ENCODE measurements at places on chromosomes 11 and 22.

DNA sequence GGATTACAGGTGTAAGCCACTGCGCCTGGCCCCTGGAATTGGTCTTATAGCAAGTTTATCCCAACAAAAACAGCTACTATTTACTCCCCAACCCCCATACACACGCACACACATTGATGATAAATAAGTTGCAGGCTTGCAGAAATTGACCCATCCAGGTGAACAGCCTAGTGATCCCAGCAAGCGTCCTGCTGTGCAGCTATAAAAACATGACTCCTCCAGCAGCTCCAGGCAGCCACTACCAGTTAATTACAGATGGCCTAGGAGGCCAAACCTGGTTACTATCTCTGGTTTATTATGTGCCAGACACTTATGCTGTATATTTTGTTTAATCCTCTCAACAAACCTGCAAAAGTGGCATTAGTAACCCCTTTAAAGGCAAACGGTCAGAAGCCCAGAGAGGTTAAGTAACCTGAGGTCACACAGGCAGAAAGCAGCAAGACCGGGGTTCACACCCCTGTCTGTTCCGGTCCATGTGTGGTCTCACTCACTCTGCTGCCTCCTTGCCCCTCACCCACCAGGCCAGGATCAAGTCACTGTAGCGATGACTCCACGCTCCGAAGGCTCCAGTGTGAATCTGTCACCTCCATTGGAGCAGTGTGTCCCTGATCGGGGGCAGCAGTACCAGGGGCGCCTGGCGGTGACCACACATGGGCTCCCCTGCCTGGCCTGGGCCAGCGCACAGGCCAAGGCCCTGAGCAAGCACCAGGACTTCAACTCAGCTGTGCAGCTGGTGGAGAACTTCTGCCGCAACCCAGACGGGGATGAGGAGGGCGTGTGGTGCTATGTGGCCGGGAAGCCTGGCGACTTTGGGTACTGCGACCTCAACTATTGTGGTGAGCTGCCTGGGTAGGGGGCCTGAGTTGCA, 6.6 kb downstream of the F2 start:
- no peak for DNase-seq

DNA sequence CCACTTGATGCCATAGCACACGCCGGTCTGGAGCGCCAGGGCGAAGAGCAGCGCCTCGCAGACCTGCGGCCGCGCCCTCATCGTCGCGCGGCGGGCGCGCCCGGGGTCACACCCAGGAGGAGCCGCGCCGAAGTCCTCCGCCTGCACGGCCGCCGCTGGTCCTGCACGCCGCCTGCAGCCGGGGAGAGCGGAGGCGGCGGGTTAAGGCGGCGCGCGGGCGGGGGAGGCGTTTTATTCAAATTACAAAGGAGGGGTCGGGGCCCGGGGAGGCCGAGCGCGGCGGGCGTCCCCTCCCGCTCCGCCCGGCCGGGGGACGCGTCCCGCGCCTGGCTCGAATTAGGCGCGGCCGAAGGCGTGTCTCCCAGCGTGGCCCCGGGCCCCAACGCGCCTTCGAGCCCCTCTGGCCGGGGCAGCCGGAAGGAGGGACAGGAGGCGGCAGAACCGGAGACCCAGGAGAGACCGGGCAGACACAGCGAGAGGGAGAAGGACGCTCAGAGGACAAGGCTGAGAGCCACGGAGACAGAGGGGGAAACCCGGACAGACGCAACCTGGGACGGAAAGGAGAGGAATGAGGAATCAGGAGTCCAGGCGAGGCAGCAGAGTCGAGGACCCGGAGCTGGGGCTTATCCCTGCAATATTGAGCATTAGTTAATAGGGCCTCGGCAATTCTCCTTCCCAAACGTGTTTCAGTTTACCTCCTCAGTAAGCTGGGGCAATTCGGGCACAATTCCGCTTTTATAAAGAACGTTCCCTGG, at the start of gene WNT11:
WNT11 (minus strand) TSS at position 176 of the 755 bp plus-strand sequence; CDS start at position 81, 95 bp downstream.
- peak; percentile 29 for DNase-seq

DNA sequence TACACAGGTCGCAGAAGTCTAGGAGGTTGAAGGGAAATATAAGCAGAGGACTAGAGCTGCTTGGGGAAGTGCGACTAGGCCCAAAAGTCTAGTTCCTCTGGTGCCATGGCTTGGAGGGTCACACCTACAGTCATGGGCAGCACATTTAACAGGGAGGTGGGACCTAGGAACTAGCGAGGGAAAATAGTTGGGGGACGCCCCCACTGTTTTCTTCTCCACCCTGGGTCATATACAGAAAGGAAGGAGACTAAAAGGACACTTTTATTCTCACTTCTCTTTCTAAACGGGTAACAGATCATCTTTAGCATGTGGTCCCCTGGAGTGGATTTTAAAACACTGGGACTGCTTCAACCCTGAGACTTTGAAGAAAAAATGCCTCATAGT, 16.6 kb downstream of the APIP start:
- no peak for DNase-seq

DNA sequence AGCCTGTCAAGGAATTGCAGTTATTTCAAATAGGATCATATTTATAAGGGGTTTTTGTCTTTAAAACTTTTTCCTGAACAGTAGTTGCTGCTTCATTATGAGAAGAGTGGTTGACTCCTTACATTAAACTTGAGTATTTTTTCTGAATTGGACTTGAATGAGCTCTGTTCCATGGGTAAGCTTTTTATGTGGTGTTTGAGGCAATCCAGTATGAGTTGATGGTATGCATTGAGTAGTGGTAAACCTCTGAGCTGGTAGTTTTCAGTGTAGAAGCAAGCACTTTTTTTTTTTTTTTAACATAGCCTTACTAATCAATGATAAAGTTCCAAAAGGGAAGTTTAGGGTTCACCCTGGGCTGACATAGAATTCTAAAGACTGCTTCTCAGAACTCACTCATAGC, 3.4 kb downstream of the KMT2A start:
- no peak for DNase-seq

DNA sequence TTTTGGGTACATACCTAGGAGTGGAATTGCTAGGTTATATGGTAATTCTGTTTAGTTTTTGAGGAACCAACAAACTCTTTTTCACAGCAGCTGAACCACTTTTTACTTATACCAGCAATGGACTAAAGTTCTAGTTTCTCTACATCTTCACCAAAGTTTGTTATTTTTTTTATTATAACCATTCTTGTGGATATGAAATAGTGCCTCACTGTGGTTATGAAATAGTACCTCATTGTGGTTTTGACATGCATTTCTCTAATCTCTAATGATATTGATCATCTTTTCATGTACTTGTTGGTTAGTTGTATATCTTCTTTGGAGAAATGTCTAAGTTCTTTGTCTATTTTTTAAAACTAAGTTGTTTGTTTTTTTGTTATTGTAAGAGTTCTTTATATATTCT, 27.2 kb downstream of the STIM1 start:
- DNase-seq, result no peak

DNA sequence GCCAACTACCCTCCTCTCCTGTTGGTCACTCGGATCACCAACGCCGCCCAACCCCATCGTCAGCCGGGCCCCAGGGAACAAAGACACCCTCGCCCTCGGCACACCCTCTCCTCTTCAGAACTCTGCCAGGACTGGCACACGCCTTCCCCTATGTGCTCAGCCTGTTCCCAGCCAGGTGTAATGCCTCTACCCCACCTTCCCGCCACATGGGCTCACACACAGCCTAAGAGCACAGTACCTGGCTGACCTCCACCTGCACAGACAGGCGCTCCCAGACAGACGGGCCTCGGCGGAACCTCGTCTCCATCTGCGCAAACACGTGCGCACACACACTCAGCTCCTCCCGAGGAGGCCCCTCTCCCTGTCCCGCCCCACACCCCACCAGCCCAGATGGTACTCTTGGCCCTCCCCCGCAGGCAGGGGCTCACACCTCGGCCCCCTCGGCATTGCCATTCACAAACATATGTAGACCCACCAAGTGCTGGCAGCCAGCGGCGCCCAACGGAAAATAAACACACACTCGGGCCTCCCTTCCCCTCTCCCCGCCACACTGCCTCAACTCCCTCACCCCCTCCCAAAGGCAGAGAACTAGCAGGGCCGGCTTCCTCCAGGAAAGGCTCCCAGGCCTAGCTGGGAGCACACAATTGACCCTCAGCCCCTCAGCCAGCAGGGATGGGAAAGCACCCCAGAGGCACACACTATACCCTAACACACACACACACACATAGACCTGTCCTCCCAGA, 8.5 kb downstream of the ELFN2 start:
- DNase-seq, result no peak

DNA sequence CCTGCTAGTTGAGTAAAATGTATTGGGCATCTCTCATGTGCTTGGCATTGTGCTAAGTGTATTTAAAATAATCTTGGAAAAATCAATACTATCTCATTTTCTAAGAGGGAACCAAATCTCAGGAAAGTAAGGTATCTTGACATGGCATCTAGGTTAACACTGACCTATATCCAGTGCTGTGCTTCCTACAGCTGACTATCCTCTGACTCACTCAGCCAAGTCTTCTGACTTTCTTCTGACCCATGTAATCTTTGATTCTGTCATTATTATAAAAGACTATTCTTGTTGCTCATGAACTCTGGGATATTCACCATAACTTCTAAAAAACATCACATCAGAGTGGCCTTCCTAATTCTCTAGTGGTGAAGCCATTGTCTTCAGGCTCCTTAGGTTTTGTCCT, 304.1 kb upstream of the TENM4 start:
- no peak for DNase-seq

DNA sequence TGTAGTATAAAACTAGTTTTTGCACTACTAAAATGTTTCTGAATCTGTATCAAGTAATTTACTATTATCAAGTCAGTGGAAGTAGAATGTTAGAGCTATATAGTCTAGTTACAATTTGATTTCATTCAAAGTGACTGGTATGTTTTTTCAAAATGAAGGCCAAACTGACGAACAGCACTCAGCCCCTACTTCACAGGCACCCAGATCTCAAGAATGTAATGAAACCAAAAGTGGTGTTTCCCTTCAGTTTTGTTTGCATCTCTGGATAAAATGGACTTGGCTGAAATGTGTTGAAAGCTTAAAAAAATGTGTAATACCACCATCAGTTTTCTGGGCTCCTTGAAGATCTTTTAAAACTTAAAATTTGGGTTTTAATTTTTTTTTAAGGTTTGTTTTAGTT, 46.4 kb downstream of the QSER1 start:
- DNase-seq, result no peak

DNA sequence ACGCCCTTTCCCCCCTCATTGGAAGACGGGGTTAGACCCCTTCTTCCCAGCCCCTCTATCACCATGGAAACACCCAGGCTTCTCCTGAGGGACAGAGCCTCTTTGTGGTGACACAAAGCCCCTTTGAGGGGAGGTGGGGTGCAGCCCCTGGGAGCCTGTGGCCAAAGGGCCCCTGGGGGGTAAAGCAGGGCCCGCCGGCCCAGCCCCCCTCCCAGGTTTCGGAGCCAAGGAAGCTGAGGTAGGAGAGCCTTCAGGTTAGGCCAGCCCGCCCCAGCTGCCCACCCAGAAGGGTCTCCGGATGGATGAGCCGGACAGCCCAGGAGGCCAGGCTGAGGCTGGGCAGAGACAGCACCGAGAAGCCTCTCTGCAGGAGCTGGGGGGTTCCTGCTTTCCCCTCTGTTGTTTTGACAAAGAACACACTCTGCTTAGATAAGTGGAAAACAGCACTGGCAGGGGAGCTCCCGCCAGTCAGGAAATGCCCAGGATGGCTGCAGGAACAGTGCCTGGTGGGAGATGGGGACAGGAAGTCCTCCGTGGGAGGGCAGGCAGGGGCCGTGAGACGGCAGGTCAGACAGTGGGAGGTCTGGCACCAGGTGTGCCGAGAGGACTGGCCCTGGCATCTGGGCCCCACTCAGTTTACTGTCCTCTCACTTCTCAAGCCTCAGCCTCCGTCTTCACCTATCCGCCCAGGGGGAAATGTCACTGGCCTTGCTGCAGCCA, 18.2 kb downstream of the ARVCF start:
- DNase-seq, result no peak

- no peak for DNase-seq
These were observed 25.3 kb downstream of the ANO1 start for GRCh38 chr11:70103256-70103975.

- DNase-seq, result no peak
These were observed 21.0 kb upstream of the TMEM123 start for GRCh38 chr11:102473543-102473942.

GRCh38 chr11:12192794-12193514, 82.6 kb downstream of the MICAL2 start:
- no peak for DNase-seq

- peak; percentile 47 for DNase-seq
These were observed 1.6 kb upstream of the PHLDA2 start for GRCh38 chr11:2930704-2931419.

- peak; percentile 56 for DNase-seq
These were observed 36.9 kb upstream of the LINC01488 start for GRCh38 chr11:69444381-69445130.

DNA sequence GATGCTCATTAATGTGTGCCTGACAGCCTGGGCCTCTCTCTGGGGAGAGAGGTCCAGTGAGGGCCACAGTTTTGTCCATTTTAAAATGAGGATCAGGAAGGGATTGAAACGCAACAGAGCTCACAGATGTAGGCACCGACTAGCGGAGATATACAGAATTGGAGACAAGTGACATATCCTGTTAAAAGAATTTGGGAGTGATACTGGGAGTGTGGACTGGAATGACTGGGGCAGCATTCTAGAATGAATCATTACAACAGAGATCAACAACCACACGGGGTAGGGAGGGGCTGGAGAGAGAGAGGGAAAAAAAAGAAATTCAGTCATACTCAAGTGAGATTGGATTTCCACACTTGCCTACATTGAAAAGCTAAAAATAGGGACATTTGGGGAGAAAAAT, 2.5 kb upstream of the NCAM1 start:
- DNase-seq, result peak; percentile 73

GRCh38 chr11:30585892-30586250, 282 bp downstream of the MPPED2 start:
- no peak for DNase-seq

DNA sequence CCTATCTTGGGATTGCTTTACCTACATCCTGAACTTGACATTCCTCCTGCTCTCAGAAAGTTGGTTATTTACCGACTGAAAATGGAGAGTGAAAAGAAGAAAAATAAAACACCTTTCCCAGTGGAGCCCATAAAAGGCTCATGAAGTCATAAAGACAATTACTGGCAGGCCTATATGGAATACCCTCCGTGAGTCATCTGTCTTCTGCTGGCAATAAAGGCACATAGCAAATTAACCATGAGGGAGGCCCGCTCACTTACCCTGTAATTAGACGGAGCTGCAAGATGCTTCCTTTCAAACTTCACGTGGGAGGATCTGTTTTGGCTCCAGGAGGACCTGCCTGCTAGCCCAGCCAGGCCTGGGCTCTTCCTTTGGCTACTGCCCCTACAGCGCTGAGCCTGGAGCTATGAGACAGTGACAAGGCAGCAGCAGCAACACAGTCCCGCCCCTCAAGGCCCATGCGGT, 540.4 kb downstream of the BUD13 start:
- no peak for DNase-seq

GRCh38 chr22:27213294-27213693, 555.9 kb downstream of the MIAT start:
- no peak for DNase-seq

- DNase-seq, result no peak
These were observed 47.0 kb upstream of the CLMP start for GRCh38 chr11:123241874-123242543.

- DNase-seq, result no peak
These were observed 594 bp upstream of the POU2AF1 start for GRCh38 chr11:111379602-111380136.

- peak; percentile 95 for DNase-seq
These were observed 18.5 kb downstream of the SPECC1L start for GRCh38 chr22:24289114-24289513.

All from fibroblast of skin of back (primary cell).